Effector memory CD4-positive, alpha-beta T cell (primary cell): ENCODE measurements at places on chromosomes 6 and 20.

DNA sequence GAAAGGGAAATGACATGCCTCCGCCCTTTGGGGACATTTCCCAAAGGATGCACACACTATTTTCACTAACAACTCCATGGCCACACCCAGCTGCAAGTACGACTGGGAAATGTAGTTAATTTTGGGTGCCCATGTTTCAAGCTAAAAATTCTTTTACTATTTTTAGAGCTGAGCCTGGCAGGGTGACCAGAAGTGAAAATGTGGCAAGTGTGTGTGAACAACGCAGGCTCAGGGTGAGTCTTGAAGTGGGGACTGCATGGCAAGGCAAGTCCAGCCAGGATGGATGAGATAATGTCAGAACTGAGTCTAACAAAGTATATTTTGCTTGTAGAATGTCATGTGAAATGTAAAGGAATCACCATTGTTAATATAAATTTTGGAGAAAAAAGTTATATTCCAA, 17.0 kb upstream of the CD109 start:
- no peak for DNase-seq

DNA sequence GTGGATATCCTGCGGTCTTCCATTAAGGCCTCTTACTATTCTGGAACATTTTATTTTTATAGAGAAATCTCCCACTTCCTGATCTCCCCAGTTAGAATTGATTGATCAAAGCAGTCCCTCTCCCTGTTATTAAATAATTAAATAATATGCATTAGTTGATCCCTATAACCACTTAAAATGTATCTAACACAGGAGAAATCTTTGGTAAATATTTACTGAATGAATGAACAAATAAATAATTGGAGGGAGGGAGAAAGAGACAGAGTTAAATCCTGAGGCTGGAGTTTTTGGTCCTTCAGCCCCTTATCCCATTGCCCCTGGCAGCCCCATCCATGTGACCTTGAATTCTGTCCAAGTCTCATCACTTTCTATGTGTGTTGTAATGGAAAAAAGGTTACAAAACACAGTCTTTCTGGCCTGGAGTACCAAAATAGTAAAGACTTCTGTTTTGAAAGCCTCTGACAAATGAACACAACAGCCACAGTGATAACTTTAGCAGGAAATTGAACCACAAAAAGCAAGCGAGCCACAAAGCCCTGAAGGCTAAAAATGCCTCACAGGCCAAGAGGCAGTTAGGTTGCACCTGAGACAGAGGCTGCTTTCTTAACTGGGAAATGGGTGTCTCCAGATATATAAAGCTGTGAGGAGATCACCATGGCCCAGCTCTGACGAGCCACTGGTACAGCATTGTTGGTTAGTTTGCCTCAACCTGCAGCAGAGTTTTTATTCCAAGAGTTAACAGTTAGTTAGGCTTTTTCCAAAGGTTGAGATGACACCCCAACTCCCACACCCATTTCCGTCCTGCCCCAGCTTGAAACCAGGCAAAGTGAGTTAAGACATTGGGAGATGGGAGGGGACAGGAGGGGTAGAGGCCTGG, 11.3 kb downstream of the NT5E start:
- no peak for DNase-seq

GRCh38 chr6:157732416-157733161, 90.5 kb upstream of the SNX9 start:
- no peak for DNase-seq

- no peak for DNase-seq
These were observed 45.5 kb upstream of the ZNF217 start for GRCh38 chr20:53639128-53639527.
